ENCODE measurements at places on chromosomes 13 and 19.

GRCh38 chr13:85140192-85140591, 659.0 kb downstream of the SLITRK6 start:
- DNase-seq: no peak

DNA sequence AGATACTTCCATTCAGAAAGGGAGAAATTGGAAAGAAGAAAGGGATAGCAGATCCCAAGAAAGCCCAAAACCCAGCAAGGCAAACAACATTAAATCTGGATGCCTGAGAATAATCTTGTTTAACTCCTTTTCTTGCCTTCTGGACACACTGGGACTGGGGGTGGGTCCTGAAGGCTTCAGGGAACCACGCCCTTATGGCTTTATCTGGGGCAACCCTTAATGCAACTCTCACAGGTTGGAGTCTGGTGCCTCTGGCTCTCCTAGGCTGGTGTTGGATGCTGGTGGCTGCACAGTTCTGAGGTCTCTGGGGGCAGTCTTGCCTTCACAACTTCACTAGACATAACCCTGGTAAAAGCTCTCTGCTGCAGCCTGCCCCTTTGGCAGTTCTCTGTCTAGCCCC, 27.9 kb downstream of the PAN3 start:
- peak; percentile 80 for DNase-seq

DNA sequence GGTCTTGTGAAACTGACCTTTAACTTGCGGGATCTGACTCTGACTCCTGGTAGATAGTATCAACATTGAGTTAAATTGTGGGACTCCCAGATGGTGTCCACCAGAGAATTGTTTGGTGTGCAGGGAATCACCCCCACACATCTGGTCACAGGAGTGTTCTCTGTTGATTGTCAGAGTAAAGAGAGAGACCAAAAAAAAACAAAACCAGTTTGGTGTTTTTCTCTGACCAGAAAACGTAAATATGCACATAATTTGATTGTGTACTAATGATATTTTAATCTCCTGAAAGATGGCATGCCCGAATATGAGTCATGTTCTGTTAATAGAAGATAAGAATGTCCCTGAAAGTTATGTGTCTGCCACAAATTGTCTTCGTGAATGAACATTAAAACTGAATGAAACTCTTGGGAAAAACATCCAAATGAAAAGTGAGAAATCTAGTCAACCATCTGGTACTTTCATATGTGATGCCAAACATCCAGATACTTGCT, 118.5 kb upstream of the GPC6 start:
- DNase-seq: peak; percentile 1

DNA sequence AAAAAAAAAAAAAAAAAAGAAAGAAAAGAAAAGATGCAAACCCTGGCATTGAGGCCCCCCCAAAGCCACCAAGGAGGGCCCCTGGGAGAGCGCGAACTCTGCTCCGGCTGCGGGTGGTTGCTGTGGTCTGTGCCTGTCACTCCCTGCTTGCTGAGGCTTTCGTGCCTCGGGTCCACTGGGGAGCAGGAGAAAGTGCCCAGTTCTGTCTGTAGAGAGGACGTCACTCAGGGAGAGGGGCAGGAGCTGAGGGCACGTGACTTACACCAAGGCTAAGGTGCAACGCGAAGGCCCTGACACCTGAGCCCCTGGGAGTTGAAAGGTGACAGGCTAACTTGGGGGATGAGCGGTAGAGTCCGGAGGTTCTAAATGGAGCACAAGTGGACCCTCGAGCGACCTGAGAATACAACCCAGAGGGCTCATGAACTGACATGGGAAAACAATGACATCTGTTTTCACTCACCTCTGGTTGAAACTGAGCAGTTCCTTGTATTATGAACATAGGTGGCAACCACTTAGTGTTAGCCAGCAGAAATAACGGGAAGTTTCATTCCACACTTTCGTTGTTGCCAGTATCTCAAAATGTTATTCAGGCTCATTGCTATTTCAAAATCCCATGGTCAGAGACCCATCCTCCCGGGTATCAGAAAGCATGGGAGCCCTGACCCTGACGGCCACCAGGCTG, 69.2 kb upstream of the TM9SF2 start:
- DNase-seq: no peak

DNA sequence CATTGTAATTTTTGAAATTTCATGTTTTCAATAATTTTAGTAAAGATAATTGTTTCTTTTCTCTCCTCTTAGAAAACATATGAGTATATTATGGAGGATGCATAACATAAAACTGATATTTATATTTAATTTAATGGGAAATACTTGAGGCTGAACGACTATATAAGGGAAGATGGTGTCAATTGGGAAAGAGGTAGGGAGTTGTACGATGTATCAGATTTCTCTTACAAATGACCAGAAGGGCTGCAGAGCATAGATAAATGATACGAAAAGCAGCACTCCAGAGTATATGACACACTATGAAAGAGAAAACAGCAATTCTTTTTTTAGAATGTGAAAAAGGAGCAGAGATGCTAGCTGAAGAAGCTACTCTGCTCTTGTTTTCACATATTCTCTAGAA, 1308.0 kb upstream of the MIR17HG start:
- no peak for DNase-seq

DNA sequence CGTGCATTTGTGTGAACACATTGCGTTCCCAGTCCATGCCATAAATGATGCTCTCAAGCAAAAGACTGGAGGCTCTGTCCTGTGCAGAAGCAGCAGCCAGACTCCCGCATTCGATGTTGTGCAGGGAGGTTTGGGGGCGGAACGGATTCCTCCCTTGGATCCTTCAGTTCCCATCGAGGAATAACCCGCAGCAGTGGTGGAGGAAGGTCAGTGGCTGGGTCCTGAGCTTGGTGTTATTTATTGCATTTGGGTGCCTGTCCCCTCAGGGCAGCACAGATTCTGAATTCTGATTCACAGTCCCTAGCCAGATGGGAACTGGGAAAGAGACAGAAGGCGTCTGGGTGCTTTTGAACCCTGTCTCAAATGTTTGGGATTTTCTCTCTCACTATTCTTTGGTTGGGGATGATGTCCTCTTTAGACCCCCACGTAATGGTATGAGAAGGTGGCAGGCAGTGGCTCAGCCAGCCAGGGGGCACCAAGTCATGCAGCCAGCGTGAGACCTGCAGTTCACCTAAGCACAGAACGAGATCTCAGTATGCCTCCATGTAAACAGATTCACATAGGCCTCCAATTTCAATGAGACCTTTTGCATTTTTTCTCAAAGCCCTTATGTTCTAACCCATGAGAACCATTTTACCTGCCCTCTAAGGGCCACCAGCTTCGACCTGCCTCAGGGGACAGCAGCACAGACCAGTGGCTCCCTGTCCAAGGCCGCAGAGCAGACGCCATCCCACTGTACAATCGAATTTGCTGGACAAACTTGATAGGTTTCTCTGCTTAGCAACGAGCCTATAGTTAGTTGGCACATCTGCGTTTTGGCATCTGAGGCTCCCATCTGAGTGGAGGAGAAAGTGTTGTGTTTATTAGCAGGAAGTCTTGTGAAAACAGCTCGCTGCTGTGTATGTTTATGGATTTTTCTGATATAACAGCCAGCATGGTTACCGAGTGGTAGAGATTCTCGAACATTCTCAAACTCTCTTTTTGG, 17.8 kb downstream of the KCTD15 start:
- DNase-seq: no peak

- no peak for DNase-seq
Measured at GRCh38 chr19:16309643-16310042, 15.0 kb upstream of the KLF2 start.

GRCh38 chr19:53381376-53381775, 13.6 kb upstream of the ZNF765 start:
- DNase-seq: no peak

DNA sequence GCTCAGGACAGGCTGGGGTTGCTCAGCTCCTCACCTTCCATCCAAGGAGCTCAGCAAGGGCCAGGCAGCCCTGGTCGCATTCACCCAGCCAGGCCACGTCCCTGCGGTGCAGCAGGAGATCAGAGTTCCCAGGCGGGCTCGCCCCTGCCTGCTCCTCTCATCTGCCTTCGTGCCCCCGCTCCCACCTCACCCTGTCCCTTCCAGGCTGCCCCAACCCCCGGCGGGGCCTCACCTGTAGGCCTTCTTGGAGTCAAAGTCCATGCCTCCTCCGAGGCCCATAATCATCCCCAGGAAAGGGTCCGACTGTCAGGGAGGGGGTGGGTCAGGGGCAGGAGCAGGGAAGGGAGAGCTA, 1.3 kb upstream of the RINL start:
- no peak for DNase-seq

DNA sequence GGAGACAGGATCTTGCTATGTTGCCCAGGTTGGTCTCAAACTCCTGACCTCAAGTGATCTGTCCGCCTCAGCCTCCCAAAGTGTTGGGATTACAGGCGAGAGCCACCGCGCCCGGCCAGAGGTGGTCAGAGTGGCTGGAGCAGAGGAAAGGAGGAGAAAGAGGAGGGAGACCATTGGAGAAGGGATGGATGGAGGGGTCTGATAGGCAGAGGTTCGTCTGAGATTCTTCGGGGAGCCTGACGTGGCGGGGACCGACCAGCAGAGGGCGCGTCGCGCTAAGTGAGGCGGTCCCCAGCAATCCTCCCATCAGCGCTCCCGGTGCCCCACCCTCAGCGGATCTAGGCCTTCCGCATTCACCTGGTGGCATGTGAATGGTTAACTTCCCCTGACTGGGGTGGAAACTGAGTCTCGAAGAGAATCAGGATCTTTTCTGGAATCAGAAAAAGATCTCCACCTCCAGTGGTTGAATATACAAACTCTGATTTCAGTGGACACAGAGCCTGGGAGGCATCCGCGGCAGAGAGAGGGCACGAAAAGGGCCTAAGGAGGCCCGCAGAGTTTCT, 8.8 kb downstream of the GTPBP3 start:
- DNase-seq: peak; percentile 68

- peak; percentile 33 for DNase-seq
Measured at GRCh38 chr13:62014299-62014698, 598.6 kb upstream of the PCDH20 start.

- no peak for DNase-seq
Measured at GRCh38 chr19:55283548-55284377, at the start of gene BRSK1. TSS of gene BRSK1 (plus strand) at chr19:55283997. CDS start at chr19:55284443, 446 bp downstream.

- DNase-seq: no peak
Measured at GRCh38 chr19:15110418-15110815, 3.2 kb downstream of the SYDE1 start.

GRCh38 chr13:77521194-77521593, 14.3 kb upstream of the SCEL start:
- no peak for DNase-seq

DNA sequence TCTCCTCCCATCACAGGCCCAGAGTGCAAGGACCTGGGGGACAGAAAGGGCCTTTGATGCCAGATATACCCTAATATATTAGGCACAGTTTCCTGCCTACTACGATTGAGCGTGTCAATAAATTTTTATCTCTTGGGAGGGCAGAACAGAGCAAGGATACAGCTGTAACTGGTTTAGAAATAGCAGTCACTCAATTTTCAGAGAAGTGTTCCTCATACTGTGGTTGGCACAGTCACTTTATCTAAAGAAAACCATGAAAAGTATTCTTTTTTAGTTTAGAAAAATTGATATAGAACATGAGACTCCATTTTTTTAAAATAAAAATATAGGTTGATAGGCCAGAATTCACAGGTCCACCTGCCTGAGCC, 460 bp upstream of the ZNF155 start:
- DNase-seq: no peak

GRCh38 chr13:49746111-49746510, 46.4 kb downstream of the KPNA3 start:
- no peak for DNase-seq

DNA sequence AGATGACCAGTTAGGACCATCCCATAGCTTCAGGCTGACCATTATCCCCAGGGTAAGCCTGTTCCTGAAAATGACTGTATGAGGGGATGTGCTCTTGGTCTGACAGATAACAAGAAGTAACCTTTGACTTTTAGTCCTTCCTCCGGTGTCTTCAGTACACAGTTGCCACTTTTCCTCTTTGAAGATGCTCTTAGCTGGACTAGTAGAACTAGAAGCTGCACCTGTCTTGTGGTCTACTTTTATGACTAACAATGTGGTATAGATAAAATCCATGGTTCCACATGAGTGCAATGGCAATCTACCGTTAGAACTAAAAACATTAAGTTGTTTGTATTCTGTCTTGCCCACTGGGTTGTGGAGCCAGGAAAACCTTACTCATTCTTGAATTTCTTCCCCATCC, 5.9 kb upstream of the RUBCNL start:
- DNase-seq: no peak

- no peak for DNase-seq
Measured at GRCh38 chr19:29841559-29842367, 30.0 kb downstream of the CCNE1 start.

DNA sequence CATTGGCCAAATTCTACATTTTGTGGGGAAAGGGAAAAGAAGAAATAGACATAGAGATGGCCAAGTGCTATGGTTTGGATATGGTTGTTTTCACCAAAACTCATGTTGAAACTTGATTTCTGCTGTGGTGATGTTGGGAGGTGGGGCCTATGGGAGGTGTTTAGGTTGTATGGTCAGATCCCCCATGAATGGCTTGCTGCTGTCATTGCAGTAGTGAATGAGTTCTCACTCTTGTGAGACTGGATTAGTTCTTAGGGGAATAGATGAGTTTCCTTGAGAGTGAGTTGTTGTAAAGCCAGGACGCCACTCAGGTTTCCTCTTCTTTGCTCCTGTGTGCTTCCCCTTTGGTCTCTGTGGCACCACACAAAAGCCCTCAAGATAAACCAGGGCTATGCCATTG, 242.6 kb upstream of the RFC3 start:
- DNase-seq: no peak

DNA sequence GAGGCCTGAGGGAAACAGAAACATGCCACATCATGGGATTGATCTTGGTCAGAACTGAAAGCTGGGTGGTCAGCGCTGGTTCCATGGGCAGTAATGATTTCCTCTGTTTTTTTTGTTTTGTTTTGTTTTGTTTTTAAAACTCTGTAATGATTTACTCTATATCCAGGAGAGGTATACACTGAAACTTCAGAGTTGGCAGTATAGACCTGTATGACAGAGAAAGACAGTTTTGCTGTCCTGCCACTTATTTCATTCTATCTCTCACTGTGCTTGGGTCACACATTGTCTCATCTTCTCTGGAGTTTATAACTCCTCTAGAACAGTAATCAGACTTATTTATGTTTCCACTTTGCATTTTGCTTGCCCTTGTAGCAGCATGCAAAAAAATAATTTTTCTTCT, 105.1 kb upstream of the SLITRK1 start:
- no peak for DNase-seq

GRCh38 chr13:28031896-28032288, 43.4 kb upstream of the URAD start:
- DNase-seq: no peak

DNA sequence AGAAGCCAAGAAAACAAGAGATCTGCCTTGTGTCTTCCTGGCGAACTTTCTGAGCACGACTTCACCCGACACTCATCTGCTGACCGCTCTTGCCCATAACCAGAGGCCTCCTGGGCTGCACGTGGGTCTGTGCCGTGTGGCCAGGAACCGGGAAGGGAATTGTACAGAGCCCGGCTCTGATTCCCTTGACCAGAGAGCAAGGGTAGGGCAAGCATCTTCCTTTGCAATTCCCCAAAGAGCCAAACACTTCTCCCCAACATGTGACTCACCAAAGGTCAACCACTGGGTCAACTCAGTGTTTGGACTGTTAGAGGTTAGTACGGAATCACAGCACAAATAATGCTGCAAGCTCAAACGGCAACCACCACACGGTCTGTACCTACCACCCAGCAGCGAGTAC, 48.9 kb downstream of the KLF2 start:
- no peak for DNase-seq
